ENCODE measurements at places on chromosomes 3 and 15.
A peak's percentile ranks its signal among the peaks of the same experiment; 100 is the strongest.

DNA sequence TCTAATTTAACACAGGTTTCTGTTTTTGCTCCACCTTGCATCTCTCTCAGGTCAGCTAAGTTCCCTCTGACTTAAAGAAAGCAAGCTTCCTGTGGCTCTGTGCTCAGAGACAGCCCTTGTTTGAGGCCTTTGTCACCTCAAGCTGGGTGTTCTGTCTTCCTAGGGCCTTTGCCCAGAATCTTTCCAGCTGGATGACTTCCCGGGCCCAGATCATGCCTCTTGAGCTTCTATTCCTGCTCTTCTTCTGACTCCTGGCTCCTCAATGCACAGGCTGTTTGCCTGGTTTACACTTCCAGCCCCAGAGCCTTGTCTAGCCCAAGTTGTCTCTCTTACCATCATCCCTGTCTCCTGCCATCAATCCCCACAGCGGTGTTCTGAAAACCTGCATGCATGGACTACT is 300.6 kb downstream of the VPS13C start:
- no peak for DNase-seq

DNA sequence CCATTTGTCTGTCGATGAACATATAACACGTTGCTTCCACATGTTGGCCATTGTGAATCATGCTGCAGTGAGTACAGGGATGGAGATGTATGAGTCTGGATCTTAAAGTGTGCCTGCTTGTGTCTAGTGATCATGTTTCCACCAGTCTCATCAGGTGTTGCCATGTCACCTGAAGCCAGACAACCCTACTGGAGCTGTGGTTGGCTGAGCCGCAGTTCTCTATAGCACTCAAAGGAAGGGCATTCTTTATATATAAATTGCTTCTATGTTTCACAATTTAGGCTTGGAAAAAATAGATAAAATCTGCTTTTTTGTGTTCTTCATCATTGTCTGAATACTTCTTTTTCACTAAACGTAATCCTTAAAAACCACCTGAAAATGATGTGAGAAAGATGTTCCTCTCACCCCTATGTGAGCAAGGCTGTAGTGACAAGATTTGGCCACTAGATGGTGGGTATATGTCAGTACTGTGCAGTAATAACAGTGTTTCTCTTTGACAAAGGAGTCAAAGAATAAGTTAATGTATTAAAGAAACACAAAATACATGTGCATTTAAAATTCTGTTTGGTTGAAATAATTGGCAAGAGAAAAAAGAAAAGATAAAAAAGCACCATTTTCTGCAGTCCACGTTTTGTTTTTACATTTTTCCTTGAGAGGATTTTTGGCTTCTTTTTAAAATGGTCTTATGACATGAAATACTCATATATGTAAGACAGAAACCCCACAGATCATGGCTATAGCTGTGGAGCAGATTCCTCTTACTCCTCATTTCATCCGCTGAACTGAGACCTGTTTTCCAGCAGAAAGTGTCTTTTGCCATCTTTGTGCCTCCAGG is 394.5 kb upstream of the DPPA4 start:
- DNase-seq = peak; percentile 50

DNA sequence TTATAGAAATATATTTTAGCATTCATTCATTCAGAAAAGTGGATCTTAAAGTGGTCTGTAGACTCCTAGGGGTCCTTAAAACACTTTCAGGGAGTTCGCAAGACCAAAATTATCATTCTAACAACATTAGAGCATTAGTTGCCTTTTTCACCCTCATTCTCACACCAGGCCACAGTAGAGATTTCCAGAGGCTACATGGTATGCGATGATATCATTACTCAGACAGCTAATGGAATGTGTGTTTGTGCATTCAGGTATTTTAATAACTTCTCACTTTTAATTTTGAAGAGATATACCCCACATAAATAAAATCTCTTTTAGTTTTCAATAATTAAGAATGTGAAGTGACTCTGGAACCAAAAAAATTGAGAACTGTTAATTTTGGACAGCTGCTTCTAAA is 206.9 kb downstream of the NSUN3 start:
- no peak for DNase-seq

DNA sequence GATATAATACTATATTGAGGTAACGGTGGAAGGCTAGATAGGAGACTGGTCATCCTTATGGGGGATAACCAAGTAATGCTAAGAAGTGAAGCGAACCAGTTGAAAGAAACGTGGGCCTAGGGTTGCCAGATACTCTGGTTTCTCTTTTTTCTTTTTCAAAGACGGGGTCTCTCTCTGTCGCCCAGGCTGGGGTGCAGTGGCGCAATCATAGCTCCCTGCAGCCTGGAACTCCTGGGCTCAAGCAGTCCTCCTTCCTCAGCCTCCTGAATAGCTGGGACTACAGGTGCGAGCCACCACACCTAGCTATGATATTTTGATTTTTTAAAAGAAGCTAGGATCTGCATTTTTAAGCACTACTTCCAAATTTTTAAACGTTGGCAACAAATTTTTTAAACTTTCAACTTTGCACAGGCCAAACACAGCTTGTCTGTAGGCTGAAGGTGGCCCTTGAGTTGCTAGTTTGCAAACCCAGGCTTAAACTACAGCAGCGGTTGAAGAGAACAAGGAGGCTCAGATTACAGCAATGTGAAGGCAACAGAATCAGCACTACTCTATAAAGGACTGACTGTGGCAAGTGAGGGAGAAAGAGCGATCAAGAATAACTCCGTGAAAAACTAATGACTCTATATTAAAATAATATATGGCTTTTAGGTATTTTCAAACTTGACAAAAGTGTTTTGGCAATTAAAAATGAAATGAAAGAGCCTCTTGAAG is 1.2 kb upstream of the RUBCN start:
- DNase-seq = no peak

- peak; percentile 99 for DNase-seq
Measured at GRCh38 chr15:31263751-31264558, 62.7 kb upstream of the KLF13 start.

DNA sequence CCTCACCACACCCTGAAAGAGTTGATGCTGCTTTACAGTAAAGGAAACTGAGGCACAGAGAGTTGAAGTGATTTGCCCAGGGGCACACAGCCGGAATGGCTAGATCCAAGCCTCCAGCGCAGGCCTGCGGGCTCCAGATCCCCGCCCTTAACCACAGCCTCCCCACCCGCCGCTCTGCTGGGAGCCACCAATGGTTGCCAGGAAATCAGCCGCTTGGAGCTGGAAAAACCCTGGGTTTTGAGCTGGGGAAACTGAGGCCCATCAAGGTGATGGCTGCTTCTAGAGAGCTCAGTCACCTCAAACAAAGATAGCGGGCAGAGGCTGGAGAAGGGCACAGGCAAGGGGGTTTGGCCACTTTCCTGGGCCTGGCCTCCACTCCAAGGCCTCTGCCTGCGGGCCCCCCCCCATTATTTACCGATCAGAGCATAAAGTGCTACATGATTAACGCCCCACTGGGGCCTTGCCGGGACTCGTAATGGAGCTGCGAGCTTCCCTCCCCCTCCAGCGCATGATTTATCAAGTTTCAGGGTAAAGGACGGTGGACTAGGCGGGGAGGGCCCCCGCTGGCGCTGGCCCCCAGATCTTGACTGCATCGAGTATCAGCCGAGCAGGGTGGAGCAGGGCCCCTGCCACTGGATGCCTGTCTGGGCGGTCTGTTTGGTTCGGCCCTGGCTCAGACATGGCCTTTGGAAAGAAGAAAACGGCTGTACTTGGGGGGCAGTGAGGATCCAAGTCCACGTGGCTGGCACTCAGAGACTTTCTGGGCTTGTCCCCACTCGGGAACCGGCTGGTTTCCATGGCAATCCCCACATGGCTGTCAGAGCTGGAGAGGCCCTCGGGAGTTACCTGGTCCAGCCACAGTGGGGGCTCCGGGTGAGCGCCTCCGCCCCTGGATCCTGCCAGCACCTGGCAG is 9.1 kb downstream of the PLXND1 start:
- no peak for DNase-seq

DNA sequence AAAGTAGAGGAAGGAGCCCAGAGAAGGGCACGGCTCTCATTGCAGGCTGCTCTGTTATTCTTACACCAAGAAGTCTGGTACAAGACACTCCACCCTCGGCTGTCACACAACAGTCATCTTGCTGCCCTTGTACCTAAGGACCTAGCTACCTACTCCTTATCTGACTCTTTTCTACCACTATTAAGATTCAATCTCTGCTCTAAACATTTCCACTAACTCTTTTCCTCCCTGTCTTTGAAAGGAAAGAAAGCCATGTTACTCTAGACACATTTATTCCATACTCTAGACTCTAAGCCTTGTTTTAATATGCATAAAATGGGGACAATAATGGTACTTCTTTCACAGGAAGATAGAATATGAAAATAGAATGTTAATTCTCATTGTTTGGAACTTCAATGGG is 73.3 kb upstream of the C3orf49 start:
- DNase-seq = no peak

- DNase-seq = no peak
Measured at GRCh38 chr3:46835054-46835453, 28.2 kb downstream of the MYL3 start.

GRCh38 chr3:13516760-13517135 is 32.2 kb upstream of the FBLN2 start:
- no peak for DNase-seq

DNA sequence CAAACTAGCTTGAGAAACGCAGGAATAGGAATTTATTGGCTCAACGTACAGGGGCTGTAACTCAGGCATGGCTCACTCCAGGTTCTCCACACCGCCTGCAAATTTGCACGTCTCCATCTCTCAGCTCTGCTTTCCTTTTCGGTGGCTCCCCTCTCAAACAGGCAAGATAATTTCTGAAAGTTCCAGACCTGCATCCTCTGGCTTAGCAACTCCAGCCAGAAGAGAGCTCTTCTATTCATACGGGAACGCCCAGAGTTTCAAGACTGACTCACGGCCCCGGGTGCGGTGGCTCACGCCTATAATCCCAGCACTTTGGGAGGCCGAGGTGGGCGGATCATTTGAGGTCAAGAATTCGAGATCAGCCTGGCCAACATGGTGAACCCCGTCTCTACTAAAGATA is 139.7 kb upstream of the BNIP2 start:
- no peak for DNase-seq

GRCh38 chr3:45021524-45022297 is 4.4 kb upstream of the CLEC3B start:
- DNase-seq = no peak

GRCh38 chr3:16147220-16147994 is 27.1 kb upstream of the GALNT15 start:
- DNase-seq = no peak

DNA sequence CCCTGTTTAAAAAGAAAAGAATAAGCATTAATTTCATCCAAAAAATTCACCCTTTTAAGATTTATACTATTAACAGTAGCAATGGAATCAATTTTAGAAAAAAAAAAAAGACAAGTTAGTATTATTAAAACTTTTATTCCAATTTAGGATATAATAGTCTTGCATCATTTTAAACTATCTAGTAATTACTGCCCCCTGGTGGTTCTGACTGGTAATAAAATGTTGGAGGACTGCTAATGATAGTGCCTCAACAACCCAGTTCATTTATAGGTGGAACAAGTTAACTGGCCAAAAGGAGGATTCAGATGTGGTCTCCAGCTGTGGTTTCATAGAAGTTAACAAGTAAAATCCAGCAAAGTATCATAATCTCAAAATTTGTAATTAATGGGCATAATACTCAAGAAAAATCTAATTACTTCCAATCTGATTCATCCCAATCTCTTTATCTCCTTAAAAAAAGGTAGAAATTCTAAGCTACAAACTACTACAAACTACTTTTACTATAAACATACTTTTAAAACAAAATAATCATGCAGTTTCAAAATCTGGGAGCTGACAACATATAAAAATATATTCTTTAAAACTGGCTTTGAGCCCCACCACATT is 30.7 kb upstream of the WDR49 start:
- peak; percentile 89 for DNase-seq

GRCh38 chr3:186879781-186880180 is 37.3 kb downstream of the ADIPOQ start:
- DNase-seq = no peak

GRCh38 chr3:69182588-69183316 is 60.4 kb upstream of the LMOD3 start:
- no peak for DNase-seq

DNA sequence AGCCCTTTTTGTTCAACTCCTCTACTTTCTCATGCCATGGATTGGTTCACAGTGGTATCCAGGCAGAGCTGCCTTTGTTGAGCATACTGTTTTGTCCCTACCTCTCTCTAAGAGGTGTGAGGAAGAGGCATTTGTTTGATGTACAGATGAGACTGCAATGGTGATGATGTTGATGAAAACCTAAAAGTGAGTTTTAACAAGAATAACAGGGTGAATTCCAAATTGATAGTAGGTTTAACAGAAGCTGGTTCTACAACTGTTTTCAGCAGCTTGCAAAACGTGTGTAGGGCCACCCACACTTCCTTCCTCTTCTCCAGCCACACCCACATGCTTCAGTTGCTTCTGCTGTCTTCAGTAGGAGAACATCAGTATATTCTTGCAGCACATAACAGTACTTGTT is 10.2 kb downstream of the SNRK start:
- DNase-seq = peak; percentile 70

DNA sequence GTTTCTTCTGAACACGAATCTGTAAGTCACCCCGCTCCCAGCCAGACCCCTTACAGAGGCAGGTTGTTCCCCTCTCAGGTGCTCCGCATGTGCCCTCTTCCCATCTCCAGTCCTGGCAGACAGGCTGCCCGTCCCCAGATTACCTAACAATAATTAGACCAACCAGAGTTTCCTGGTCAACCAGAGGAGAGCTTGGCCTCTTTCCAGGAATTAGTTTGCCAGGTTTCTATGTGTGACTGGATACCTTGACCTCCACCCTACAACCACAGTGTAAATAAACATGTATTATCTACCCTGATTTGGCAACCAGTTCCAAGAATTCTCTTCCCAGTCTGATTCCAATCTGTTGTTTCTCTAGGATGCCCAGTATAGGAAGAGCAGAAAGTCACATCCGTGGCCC is 178.0 kb upstream of the UMPS start:
- DNase-seq = no peak

- DNase-seq = peak; percentile 59
Measured at GRCh38 chr15:42182961-42183360, 25.1 kb downstream of the VPS39 start.

- DNase-seq = no peak
Measured at GRCh38 chr3:165545059-165545458, 292.2 kb downstream of the BCHE start.

DNA sequence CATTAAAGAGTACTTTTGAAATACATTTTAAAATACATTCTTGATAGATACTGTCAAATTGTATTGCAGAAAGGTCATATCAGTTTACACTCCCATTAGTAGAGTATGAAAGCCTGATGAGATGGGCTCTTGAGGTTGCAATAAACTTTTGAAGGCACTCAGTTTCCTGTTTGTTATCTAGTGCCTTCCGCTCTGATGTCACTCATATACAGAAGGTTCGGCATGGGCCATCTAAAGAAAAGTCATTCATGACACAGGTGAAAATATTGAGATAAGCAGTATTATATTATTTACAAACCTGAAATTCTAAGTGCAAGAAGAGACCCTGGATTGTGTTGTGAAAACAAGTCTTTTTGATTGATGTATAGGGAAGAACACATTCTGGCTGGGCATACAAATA is 36.5 kb upstream of the DENND4A start:
- no peak for DNase-seq

GRCh38 chr3:138985932-138986331 is 20.1 kb downstream of the PRR23A start:
- no peak for DNase-seq

- DNase-seq = peak; percentile 23
Measured at GRCh38 chr3:43994657-43995546, 246.8 kb upstream of the TOPAZ1 start.

All from suppressor macrophage treated with lipopolysaccharide for 4 hours (primary cell).